ENCODE measurements at places on chromosomes 12 and 14.

DNA sequence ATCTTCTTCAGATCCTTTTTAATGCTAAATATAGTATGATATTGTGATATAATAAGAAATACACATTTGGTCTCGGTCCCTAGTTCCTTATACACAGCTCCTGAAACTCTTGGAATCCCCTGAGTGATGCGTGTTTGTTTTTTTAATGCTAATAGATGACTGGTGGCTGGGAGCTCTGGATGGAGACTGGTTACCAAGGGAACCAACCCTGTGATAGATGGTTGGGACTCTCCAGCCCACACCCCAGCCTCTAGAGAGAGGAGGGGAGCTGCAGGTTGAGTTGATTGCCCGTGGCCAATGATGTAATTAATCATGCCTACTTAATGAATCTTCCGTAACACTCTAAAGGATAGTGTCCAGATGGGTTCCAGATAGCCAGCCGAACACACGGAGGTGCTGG is 140.6 kb downstream of the FBXL14 start:
- DNase-seq: no peak

- no peak for DNase-seq
Measured at GRCh38 chr12:114938487-114939210, 254.7 kb upstream of the TBX3 start.

DNA sequence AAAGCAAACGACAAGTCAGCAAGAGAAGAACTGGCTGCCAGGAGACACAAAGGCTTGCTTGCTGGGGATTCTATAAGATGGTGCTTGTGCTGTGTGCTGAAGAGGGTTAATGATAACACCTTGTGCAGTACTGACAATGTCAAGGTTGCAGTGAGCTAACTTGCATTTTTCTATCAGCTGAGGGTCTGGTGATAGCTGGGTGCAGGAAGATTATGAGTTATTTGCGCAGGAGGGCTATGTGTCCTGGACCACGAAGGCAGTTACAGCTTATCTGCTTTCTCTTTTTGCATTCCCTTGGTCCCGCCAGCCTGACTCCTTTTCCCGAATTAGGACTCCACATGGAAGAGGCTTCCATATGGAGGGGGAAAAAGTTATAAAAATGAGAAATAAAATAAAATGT is 42.4 kb downstream of the R3HDM2 start:
- no peak for DNase-seq

DNA sequence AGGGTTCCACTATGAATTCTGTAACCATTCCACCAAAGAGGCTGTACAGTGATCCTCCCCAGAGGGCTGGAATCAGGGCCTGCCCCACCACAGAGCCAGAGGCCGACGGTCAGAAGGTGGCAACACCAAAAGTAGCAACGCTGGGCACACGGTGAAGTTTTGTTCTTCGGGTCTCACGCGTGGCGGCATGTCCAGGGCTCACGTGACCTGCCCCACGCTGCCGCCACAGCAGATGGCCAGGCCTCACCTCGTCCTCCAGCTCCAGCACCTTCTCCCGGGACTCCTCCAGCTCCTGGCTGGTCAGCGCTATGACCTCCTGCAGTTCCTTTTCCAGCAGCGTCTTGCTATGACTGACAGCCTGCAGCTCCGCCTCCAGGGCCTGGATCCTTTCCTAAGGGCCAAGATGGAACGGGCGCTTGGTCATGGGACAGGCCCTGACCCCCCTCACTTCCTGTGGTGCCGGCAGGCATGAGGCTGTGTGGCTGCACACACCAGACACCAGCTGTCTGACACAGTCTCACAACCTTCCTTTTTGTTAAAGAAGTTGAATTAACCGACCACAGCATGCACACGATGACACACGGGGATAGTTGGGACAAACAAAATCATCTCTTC is 22.4 kb upstream of the ANKLE2 start:
- DNase-seq: no peak

DNA sequence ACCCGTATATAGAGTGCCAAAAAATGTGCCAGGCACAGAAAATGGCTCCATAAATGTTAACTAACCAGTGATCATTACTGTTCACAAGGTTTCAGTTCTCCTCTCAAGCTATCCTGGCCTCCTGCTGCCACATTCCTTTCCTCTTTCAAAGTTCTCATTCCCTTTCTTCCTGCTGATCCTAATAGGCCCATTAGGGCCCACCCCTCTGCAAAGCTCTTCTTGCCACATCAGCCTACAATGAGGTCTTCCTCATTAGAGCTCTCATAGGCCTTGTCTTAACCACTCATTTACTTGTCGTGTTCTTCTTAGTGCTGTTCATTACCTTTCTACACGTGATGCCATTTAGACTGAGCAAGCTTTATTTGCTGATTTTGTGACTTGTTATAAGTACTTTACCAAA is 40.5 kb downstream of the RPS29 start:
- DNase-seq: no peak

DNA sequence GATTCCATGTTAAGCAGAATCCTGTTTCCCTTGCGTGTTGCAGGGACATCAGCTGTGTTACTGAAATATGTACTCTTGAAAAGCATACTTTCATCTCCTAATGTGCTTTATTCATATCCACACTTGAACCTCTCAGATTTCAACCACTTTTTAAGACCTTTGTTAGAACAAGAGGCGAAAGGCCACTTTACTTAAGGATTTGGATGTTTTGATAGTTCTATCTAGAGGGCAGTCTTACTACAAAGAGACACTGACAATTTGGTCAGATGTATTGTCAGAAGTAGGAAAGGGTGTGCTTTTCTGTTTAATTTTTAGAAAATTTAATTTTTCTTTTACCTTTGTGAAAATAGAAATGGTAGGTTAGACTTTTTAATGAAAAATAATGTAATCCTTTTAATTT is 267.9 kb downstream of the TMTC2 start:
- DNase-seq: no peak

GRCh38 chr14:97271451-97271960 is 474.3 kb downstream of the VRK1 start:
- DNase-seq: no peak

DNA sequence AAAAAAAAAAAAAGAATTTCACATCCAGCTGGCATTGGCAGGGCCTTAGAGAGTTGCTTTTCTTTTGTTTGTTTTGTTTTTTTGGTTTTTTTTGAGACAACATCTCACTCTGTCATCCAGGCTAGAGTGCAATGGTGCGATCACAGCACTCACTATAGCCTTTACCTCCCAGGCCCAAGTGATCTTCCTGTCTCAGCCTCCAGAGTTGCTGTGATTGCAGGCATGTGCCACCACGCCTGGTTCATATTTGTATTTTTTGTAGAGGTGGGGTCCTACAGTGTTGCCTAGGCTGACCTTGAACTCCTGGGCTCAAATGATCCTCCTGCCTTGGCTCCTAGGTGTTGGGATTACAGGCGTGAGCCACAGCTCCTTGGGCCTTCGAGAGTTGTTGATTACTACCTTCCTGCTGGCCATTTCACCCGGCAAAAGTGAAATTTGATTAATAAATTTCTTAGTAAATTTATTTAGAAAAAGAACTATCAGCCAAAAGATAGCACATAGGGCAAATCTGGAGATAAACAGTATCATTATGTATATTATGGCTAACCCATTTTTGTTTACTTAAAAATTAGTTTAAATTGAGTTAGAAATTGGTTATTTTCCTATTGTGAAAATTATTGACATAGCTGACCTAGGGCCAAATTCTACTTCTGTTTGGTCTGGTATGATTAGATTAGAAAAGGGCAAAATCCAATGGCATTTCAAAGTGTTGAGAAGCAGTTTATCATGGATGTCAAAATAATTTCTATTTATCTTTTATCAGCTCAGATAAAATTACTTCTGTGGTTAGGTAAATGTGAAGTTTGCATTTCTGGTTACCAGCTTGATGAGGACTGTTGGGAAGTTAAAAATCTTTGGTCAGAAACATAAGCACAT is 12.6 kb downstream of the ACTR6 start:
- no peak for DNase-seq

DNA sequence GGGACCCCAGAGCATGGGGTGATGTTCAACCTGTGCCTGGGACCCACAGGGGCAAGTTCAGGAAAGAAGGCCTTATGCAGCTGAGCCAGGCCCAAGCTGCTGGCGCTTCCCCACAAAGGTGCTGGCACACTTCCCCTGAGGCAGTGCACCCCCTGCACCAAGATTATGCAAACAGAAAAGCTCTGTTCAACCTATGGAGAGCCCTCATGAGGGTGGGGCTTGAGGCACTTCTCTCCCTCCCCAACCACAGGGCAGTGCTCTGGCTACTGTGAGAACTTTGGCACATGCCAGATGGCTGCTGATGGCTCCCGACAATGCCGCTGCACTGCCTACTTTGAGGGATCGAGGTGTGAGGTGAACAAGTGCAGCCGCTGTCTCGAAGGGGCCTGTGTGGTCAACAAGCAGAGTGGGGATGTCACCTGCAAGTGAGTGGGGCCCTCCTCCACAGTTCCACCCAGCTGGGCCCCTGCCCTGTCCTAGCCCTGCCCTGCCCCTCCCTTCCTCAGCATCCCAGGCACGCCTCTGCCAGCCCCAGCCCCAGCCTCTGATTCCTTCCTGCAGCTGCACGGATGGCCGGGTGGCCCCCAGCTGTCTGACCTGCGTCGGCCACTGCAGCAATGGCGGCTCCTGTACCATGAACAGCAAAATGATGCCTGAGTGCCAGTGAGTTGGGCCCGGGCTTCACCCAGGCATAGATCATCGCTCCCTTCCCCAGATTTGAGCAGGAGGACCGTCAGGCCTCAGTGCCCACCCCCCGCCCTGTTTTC is 5.5 kb upstream of the NXPH4 start:
- DNase-seq: no peak

DNA sequence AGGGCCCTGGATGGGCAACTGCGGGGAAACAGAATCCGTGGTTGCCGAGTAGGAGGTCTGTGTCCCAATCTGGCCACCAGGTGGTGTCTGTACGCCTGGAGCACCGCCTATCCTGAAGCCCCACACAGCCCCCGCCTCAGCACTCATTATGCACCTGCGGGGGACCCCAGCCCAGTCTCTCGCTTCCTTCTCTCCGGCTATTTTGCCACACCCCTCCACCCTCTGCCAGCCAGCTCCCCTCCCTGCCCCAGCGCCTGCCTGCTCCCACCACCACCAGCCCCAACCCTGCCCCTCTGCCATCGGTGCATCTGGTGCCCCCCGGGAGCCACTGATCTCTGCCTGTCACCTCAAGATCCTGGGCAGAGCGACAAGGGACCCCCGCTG is 2.2 kb upstream of the NXPH4 start:
- DNase-seq: peak; percentile 62

DNA sequence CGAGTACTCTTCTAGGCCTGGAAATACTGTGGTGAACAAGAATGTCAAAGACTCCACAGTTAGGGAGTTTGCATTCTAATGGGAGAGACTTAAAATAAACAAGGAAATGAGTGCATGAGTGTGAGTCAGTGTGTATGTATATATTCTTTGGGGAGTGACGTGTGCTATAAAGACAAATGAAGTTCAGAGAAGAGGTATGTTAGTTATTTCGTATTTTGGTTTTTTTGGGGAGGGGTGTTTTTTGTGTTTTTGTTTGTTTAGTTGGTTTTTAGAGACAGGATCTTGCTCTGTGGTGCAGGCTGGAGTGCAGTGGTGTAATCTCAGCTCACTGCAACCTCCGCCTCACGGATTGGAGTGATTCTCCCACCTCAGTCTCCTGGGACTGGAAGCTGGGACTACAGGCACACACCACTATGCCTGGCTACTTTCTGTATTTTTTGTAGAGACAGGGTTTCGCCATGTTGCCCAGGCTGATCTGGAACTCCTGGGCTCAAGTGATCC is 74.3 kb downstream of the SRGAP1 start:
- DNase-seq: no peak

- no peak for DNase-seq
Measured at GRCh38 chr12:21585485-21585884, 19.2 kb downstream of the GYS2 start.

- DNase-seq: no peak
Measured at GRCh38 chr12:49887091-49887490, 16.6 kb downstream of the FAIM2 start.

DNA sequence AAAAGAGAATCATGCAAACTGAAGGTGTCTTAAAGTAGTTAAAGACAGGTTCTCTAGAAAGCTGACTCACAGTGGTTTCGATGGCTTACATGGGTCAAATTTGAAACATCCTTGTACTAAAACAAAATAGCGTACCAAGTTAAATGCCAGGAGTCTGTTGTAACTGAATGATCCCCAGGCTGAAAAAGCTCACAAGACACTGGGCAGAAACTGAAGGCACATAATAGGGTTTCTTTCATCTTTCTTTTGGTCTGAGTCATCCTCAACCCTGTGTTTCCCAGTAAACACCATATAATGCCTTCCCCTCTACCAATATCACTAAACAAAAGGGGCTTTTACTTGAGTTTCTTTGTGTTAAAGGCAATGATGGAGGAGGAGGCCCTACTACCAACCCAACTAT is 12.8 kb downstream of the ZFYVE1 start:
- DNase-seq: no peak

GRCh38 chr12:56628671-56629458 is 1.3 kb downstream of the BAZ2A start:
- peak; percentile 34 for DNase-seq

GRCh38 chr12:26281320-26281719 is 85.9 kb downstream of the SSPN start:
- DNase-seq: no peak

- DNase-seq: peak; percentile 29
Measured at GRCh38 chr12:6039894-6040601, 84.4 kb downstream of the VWF start.

- peak; percentile 79 for DNase-seq
Measured at GRCh38 chr14:34713681-34714319, 593 bp downstream of the CFL2 start.

DNA sequence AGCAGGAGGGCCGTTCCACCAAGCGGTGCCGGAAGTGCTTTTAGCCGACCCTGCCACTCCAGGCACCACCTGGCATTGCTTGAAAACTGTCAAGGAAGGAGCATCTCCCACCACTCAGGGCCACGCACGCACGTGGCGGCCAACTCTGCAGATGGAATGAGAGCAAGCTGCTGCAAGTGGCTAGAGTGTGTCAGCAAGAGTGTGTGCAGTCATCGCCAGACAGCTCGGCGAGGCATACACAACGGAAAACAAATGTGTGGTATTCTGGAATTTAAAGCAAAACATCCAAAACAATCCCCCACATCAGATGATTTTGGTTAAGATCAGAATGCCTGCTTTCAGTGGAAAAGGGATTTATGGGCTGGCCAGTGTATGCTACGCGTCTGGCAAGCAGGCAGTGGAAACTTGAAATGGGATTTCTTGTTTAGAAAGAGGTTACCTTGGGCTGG is 11.2 kb downstream of the CD9 start:
- DNase-seq: no peak

- DNase-seq: peak; percentile 88
Measured at GRCh38 chr14:23352506-23353432, at the start of gene SLC22A17. SLC22A17 (minus strand) TSS chr14:23352887.
